IPS DF 6.9 (cell line): ENCODE measurements at places on chromosomes 1 and 21.

GRCh38 chr1:43776043-43776761 lies 68.9 kb downstream of the ST3GAL3 start:
- H3K4me3 ChIP-seq: no peak overlapping the region
- no peak for DNase-seq
- no peaks in the 10 kb centered on the region for H3K27me3 ChIP-seq
- H3K4me1 ChIP-seq: no peaks in the 10 kb centered on the region

DNA sequence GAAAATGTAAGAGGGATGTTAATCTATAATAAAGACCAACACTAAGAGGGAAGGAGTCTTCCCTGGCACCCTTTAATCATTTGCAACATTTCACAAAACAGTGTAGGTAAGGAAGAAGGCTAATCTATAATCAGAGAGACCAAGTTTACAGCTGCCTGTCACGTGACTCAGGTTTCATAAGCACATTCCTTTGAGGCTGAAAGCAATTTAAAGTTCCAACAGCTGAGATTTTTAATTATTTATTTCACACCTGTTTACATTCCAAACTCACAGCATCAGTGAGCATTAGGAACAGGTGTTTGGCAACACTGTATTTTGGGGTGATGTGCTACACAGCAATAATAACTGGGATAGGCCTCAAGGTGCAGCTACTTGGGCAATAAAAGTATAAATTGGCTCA lies 75.7 kb upstream of the PGBD5 start:
- no peak overlapping the region for H3K27ac ChIP-seq
- no peaks in the 10 kb centered on the region for H3K36me3 ChIP-seq
- H3K4me1 ChIP-seq: no peaks in the 10 kb centered on the region
- DNase-seq: no peak

DNA sequence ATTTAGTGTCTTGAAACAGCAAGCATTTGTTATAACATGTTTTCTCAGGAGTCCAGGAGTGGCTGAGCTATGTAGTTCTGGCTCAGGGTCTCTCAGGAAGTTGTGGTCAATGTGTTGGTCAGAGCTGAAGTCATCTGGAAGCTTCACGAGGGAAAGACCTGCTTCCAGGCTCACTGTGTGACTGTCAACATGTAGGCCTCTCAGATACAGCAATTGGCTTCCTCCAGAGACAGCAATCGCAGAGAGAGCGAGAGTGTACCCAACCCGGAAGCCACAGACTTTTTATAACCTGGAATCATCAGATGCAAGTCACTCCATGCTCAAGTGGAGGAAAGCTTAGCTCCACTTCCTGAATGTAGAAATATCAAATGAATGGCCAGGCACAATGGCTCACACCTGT lies 40.9 kb downstream of the TNFRSF9 start:
- no peak for DNase-seq
- no peaks in the 10 kb centered on the region for H3K27me3 ChIP-seq
- no peak overlapping the region for H3K27ac ChIP-seq

DNA sequence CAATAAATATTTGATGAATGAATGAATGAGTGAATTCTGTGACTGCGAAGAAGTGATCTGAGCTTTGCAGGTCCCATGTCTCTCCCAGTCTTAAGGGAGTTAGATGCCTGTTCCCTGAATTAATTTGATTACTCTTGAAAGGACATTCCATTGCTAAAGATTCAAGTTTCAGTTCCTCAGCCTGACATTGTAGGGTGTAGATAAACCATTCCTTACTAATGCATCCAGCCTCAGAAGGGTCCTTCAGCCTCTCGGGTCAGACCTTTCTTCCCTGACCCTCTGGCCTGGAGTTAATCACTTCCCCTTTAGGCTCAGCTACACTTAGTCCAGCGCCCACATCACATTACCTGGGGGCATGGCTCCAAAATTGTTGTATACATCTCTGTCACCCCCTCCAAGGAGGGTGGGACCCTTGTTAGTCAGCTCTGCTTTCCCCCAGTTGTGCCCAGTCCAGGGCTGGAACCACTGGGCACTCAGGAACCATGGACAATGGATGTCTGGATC lies 2.6 kb downstream of the INSRR start:
- H3K4me1 ChIP-seq: peaks cover 2% of the 10 kb centered on the region; the same call in 1 of the 2 replicates
- no peaks in the 10 kb centered on the region for H3K36me3 ChIP-seq
- H3K27ac ChIP-seq: no peak overlapping the region
- DNase-seq: no peak
